ENCODE measurements at places on chromosomes 1 and 21. TPM values are rescaled to one million over a fixed set of nuclear protein-coding genes. Genes with fewer than 3 reads are reported as not detected.

GRCh38 chr1:79496129-79496528 lies 489.6 kb upstream of the ADGRL4 start:
- no peaks in the 10 kb centered on the region for H3K4me1 ChIP-seq
- DNase-seq, result no peak
- H3K4me3 ChIP-seq, result no peak overlapping the region
- no peaks in the 10 kb centered on the region for H3K36me3 ChIP-seq

DNA sequence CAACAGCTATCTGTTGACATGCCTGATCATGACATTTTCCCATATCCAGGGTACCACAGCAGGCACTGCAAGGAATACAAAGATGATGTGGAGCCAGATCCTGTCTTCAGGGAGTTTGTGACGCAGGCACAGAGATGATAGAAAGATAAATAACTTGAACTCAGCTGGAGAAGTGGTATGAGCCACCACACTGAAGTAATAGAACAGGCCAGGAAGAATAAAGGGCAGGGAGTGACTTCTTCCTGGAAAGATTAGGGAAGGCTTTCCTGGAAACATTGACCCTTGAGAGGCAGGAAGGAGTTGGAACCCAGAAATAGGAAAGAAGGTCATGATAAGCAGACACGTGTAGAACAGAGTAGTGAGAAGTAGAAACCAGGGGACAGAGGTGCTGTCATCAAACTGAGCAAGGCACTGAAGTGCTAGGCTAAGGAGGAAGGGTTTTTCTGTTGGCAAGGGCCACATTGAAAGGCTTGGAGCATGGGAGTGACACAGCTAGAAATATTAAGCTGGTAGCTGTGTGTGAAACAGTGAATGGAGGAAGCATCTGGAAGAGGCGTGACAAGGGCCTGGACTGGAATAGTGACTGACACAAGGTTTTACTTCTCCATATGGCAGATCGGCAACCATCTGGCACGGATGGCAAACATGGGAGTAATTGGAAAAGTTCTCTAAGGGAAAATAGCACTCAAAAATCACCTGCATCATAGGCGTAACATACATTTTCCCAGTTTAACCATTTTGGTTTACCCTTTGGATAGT lies 68.4 kb downstream of the AK5 start:
- no peak overlapping the region for H3K27ac ChIP-seq
- no peaks in the 10 kb centered on the region for H3K36me3 ChIP-seq
- H3K27me3 ChIP-seq, result no peaks in the 10 kb centered on the region
- H3K4me3 ChIP-seq, result no peak overlapping the region

DNA sequence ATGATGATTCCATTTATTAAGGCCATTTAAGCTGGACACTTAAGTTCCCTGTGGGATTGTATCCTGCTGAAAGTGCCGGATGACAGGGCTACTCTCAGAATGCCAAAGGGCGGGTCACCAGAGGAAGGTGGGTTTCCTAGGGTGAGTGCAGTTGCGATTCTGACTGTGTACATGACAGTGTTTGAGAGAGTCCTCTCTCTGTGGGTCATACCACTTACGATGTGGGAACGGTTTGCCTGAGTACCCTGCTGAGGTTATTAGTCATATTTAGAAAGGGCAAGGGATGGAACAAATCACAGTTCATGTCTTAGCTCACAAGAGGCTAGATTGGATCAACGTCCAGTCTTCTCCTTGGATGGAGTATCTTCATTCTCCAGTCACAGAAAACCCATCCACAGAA lies 461.9 kb downstream of the CAMTA1 start:
- no peaks in the 10 kb centered on the region for H3K27me3 ChIP-seq
- DNase-seq, result no peak
- H3K36me3 ChIP-seq, result no peaks in the 10 kb centered on the region
- no peak overlapping the region for H3K4me3 ChIP-seq
- H3K27ac ChIP-seq, result no peak overlapping the region
- H3K4me1 ChIP-seq, result no peaks in the 10 kb centered on the region

SIK1 gene
- 7.3 TPM for total RNA-seq

GRCh38 chr21:44375281-44375651 lies 21.8 kb downstream of the TRPM2 start:
- H3K36me3 ChIP-seq, result no peaks in the 10 kb centered on the region
- H3K4me3 ChIP-seq, result no peak overlapping the region
- H3K27ac ChIP-seq, result no peak overlapping the region
- H3K27me3 ChIP-seq, result no peaks in the 10 kb centered on the region

- no peak overlapping the region for H3K4me3 ChIP-seq
- no peaks in the 10 kb centered on the region for H3K4me1 ChIP-seq
- H3K27me3 ChIP-seq, result no peaks in the 10 kb centered on the region
- no peaks in the 10 kb centered on the region for H3K36me3 ChIP-seq
- DNase-seq, result no peak
Measured at GRCh38 chr1:67980028-67980427, 70.4 kb downstream of the DIRAS3 start.

CFHR5 gene
- total RNA-seq, result not detected
